A673 (cell line): ENCODE measurements at places on chromosomes 12 and 14.
A peak's percentile ranks its signal among the peaks of the same experiment; 100 is the strongest.

DNA sequence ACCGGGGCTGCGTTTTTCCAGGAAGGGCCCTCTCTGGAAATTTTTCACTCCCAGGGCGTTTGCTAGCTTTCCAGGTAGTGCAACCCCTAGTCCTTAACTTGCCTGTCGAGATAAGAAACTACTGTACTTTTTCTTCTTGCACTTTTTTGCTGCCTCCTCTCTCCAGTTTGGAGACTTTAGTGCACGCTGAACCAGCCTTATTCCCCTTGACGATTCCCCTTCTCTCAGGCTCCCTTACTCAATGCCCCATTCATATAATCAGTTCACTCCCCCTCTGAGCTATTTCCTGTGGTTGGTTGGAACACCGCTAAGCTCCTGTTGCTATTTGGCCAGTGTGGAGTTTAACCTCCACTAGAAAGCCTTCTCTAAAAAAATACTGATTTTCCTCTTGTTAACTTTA lies 682 bp downstream of the CREBL2 start:
- peak overlapping the region; percentile 87 for H3K27ac ChIP-seq
- peaks cover 5% of the 10 kb centered on the region for H3K4me1 ChIP-seq
- DNase-seq: peak; percentile 78
- H3K36me3 ChIP-seq: no peaks in the 10 kb centered on the region
- H3K4me3 ChIP-seq: peak overlapping the region; percentile 77
- H3K27me3 ChIP-seq: no peaks in the 10 kb centered on the region

- H3K36me3 ChIP-seq: peaks cover 88% of the 10 kb centered on the region
- H3K27me3 ChIP-seq: no peaks in the 10 kb centered on the region
- H3K4me1 ChIP-seq: no peaks in the 10 kb centered on the region
- no peak for DNase-seq
- no peak overlapping the region for H3K4me3 ChIP-seq
Measured at GRCh38 chr14:21494902-21495762, 16.0 kb downstream of the METTL3 start.

- peak overlapping the region; percentile 77 for H3K4me3 ChIP-seq
- H3K27ac ChIP-seq: no peak overlapping the region
- no peak for DNase-seq
Measured at GRCh38 chr14:105092171-105093037, 27.2 kb upstream of the GPR132 start.

DNA sequence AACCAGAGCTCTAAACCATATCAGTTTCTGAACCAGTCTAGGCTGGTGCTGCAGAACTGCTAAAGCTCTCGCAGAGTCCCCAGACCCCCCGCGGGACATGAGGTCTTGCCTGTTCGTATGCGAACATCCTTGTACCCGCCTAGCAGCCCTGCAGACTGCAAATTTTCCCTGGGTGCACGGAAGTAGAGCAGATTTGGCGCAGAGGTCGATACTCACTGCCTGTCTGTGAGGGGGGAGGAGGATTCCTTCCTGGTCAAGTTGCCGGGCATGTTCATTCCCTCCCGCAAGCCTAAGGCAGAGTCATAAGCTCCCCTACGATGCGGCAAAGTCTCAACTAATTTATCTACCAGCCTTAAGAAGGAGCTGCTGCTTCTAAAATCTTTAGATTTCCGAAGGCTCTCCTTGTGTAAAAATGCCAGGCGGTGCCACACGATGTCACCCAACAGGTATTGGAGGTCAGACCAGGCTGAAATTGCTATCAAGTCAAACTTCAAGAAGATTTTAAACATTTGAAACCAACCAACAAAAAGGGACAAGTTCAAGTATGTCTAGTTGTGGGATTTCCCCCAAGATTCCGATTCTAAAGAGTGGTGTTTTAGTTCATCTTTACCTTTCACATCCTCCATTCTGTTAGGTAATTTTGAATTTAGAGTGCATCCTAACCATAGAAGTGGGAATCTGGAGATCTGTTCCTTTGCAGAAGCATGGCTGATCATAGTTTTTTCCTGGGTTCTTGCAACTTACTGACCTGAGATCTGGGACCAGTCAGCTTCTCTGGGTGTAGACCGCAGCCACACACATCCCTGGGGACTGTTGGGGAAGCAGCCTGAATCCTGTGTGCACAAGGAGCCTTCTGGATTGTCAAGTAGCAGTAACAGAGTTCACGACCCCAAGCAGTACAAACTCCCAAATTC lies 1.6 kb upstream of the PAX9 start:
- H3K4me1 ChIP-seq: peaks cover 10% of the 10 kb centered on the region
- H3K4me3 ChIP-seq: no peak overlapping the region
- DNase-seq: no peak
- H3K36me3 ChIP-seq: peaks cover 1% of the 10 kb centered on the region
- H3K27me3 ChIP-seq: no peaks in the 10 kb centered on the region

DNA sequence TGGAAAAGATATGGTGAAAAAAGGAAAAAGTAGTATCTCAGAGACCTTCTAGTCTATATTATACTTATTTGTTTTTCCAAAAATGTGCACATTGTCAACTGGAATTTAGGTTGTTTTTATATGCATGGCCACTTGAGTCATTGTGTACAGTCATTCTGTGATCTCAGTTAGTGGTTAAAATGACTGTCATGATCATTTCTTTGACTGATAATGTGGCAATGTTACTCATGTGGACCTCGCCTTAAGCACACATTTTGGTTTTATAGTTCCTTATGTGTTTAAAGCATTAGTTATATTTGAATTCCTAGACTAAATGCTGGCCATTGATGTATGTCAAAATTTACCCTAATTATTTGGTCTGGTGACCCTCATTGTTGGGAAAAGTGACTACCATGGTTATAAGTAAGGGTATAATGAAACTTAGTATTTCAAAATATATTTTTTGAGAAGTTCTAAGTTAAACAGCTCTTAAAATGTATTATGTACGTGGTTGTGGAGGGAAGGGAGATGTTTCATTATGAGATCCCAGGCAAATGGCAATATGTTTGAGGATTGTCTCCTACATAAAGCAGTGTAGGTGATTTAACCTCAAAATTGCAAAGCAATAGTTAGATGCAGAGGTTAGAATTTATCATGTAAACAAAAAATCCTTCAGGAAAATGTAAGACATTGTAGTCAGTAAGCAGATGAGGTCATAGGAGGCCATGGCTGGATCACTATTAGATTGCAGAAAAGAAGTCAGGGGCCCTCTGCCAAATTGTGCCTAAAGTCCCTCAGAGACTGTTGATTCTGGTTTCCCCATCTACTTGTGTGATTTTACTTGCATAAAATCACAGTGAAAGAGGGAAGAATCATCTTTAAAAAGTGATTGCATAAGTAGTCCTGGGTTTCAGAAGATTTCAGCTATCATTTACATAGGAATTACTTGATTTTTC lies 17.5 kb downstream of the PNMA1 start:
- no peaks in the 10 kb centered on the region for H3K27me3 ChIP-seq
- H3K4me3 ChIP-seq: no peak overlapping the region
- no peaks in the 10 kb centered on the region for H3K36me3 ChIP-seq
- no peaks in the 10 kb centered on the region for H3K4me1 ChIP-seq
- DNase-seq: no peak

DNA sequence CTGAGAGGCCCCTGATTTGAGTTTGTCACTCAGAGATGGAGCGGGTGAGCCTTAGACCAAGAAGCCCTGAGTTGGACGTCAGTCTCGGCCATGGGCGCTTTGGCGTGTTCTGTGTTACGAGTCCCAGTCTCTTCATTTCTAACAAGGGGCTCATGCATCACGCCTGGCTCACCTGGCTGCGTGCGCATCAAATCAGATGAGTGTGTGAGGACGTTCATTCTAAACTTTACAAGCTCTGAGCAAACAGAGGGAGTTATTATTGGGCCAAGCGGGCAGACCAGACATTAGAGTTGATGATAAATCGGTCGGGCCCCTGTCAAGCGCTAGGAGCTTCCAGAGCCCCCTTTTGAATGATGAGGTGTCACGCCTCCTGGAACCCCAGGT lies 117.2 kb downstream of the CALM1 start:
- H3K27ac ChIP-seq: no peak overlapping the region
- H3K4me3 ChIP-seq: no peak overlapping the region
- no peaks in the 10 kb centered on the region for H3K4me1 ChIP-seq
- H3K27me3 ChIP-seq: no peaks in the 10 kb centered on the region

GRCh38 chr14:62436261-62436660 lies 609.0 kb downstream of the KCNH5 start:
- H3K27ac ChIP-seq: no peak overlapping the region
- no peaks in the 10 kb centered on the region for H3K4me1 ChIP-seq
- H3K27me3 ChIP-seq: no peaks in the 10 kb centered on the region
- H3K36me3 ChIP-seq: no peaks in the 10 kb centered on the region

DNA sequence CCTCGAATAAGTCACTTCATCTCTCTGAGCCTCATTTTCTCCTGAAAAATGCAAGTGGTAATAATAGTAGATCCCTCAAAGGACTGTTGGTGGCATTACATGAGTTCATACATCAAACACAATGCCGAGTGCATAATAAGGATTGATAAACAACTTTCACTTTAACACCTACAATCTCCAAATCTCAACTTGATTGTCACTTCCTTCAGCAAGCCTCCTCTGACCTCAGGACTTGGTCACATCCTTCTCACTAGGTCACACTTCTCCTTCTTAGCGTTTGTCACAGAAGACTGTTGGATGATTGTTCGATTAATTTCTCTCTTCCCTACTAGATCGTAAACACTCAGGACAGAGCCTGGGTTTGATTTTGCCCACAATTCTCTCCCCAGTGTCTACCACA lies 7.9 kb upstream of the PRKAB1 start:
- no peak overlapping the region for H3K27ac ChIP-seq
- no peaks in the 10 kb centered on the region for H3K36me3 ChIP-seq
- H3K27me3 ChIP-seq: no peaks in the 10 kb centered on the region

DNA sequence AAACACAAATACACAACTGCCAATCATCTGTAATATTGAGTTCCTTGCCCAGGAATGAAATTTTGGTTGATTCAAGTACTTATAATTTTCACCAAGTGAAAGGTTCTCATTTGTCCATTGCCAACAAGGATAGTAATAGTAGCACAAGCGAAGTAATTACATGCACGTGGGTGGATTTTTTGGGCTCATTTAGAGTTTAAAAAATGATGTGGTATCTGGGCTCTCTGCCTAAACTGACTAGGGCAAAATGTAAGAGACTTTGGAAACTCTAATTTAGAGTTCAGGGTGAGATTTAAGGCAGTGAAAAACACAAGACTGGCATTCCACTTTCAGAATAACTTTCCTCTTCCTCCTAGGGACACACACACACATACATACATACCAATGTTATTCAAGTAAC lies 111.7 kb downstream of the MYRFL start:
- H3K27ac ChIP-seq: no peak overlapping the region
- H3K36me3 ChIP-seq: no peaks in the 10 kb centered on the region
- peaks cover 4% of the 10 kb centered on the region for H3K27me3 ChIP-seq
- no peak overlapping the region for H3K4me3 ChIP-seq

GRCh38 chr12:105226219-105226618 lies 9.8 kb downstream of the APPL2 start:
- H3K4me3 ChIP-seq: no peak overlapping the region
- peak overlapping the region; percentile 38 for H3K27ac ChIP-seq
- peaks cover 18% of the 10 kb centered on the region for H3K36me3 ChIP-seq
- peaks cover 13% of the 10 kb centered on the region for H3K4me1 ChIP-seq

GRCh38 chr12:18868717-18869116 lies 130.8 kb downstream of the CAPZA3 start:
- no peak overlapping the region for H3K4me3 ChIP-seq
- peaks cover 10% of the 10 kb centered on the region for H3K4me1 ChIP-seq
- H3K27ac ChIP-seq: no peak overlapping the region
- DNase-seq: no peak
- no peaks in the 10 kb centered on the region for H3K36me3 ChIP-seq
